Endothelial cell of umbilical vein (primary cell): ENCODE measurements at places on chromosomes 16 and 17.

DNA sequence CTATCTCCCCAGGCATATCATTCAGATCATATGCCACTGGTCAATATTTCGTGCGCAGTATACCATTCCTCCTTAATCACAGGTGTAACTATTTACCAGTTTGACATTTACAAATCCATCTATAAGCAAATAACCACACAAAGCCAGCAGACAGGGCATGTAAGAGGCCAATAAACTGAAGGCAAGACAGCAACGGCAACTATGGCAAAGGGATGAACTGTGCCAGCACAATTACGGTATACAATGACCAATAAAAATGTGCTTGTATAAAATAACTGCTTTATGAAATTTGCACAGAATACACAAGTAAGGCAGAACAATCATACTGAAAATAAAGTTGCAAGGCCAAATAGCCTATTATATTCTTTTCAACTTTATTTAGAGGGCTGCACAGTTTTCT, 9.2 kb downstream of the NETO2 start:
- no peak for DNase-seq

DNA sequence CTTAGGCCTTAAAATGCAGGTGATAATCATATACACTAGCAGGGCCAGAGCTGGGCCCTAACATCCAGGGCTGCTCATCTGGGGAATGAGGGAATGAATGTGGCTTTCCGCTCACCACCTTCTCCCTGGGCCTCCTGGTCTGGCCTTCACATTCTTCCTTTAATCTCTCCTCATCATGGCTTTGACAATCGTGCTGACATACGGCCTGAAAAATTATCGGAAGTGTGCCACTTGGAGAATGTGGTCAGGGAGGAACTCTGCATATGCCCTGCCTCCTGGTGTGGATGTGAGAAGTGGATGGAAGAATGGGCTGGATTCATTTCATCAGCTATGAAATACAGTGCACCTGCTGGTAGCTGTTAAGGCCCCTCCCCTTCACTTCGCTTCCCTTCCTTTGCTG, 2.4 kb downstream of the WSCD1 start:
- no peak for DNase-seq

- no peak for DNase-seq
Observed at GRCh38 chr17:79147746-79148506, 73.3 kb downstream of the ENGASE start.

DNA sequence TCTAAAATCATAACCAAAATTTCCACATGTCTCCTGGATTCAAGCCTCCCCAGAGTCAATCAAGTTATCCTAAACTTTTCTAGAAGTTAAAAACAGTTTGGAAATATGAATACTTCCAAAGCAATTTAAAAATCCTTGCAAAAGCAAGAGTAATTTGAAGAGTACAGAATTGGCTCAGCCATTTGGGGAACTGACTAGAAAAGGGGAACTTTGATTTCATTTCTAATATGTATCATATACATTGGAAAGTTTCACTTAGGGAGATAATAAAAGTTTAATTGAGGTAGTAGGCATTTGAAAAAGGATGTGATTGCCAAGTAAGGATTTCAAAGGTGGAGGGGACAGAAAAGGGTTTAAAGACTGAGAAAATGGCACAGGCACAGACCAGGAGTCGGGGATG, 9.0 kb upstream of the SLFN12L start:
- no peak for DNase-seq

GRCh38 chr17:15999974-16000827, 577 bp downstream of the TTC19 start:
- peak; percentile 45 for DNase-seq

DNA sequence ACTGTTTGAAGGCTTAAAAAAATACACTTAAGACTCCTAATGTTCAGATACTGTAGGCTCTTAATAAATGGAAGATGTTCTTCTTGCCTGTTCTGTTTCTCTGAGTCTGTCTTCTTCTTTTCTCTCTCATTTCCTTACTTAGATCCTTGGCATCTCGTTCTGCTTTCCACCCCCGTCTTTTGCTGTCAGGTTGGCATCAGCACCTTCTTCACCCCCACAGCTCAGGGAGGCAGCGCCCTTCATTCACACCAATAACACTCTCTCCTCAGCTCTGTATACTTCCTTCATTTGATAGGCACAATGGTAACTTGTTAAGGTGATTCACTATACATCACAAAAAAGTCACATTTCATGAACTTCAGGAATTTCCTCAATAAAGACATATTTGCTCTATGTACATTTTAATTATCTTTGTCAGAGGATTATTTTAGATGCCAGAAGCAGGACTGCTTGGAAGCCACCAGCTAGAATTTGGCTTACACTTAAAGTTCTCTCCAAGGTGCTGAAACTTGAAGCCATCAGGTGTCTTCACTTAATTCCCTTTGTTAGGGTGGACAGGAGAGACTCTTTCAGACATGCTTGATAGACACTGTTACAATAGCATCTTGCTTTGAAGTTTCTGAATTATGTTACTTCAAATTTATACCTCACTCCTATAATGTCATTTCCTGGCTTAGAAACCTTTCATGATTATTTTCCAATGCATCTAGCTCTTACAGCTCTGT, 670.1 kb upstream of the C16orf82 start:
- no peak for DNase-seq

DNA sequence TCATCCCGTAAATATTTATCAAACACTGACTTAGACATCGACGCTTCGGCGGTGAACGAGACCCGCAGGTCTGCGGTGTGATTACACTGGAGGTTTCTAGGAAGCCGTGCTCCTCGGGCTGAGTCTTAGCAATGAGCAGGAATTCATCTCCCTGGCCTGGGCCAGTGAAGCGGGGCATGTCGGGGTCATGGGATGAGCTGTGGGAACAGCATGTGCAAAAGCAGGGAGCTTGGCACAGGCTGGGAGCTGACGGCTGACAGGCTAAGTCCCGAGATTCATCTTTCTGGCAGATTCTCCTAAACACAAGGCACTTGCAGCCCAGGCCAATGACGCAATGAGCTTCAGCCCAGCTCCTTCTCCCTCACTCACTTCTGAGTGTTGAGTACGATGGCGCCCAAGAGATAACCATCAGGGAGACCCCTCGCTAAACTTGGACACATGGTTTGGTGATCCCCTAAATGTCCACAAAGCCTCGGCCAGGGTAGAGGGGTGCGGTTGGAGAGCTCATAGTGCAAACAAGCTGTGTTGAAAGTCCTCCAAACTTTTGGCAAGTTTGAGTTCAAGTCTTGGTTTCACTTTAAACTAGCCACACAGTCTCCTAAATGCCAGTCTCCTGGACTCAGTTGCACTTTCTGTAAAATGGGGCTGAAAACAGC, 12.8 kb downstream of the CRISPLD2 start:
- no peak for DNase-seq

- DNase-seq: no peak
Observed at GRCh38 chr16:66902648-66903543, 15.8 kb downstream of the CDH16 start.

DNA sequence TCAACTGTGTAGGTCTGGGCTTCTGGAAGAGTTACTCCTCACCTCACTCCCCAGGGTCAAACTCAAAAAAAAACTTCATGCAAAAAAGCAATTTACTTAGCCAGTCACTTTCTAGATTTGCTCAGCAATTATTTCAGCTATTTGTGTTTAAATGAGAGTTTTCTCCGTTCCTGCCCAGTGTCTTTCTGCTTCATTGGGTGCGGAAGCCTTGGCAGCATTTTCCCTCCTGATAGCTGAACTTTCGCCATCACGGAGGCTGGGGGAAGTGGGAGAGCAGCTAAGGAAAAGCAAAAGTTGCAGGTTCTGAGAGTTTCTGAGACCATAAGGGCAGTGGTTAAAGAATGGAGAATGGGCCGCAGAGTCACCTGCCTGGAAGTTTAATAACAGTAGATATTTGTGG, 287.1 kb upstream of the DYNLRB2 start:
- DNase-seq: no peak

DNA sequence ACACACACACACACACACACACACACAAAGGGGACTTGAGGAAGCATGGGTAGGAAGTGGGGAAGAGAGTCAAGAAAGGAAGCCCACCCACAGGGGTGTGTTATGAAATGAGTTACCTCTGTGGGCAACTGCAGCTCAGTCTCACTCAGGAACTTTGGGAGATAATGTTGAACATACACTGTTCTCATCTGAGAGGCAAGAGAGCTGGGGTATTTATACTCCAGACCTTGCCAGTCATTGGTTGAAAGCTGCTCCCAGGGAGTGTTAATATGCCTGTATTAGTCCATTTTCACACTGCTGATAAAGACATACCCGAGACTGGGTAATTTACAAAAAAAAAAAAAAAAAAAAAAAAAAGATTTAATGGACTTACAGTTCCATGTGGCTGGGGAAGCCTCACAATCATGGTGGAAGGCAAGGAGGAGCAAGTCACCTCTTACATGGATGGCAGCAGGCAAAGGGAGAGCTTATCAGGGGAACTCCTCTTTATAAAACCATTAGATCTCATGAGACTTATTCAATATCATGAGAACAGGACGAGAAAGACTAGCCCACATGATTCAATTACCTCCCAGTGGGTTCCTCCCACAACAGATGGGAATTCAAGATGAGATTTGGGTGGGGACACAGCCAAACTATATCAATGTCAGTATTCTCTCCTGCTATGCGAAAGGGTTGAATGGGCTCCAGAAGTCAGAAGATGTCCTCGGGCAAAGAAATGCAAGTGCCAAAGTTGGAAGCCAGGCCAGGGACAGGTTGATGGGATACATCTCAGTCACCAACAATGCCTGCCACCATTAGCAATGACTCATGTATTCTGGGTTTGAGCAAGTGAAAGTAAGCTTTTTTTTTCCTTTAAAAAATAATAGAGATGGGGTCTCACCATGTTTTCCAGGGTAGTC, 270.5 kb downstream of the MRTFB start:
- no peak for DNase-seq

DNA sequence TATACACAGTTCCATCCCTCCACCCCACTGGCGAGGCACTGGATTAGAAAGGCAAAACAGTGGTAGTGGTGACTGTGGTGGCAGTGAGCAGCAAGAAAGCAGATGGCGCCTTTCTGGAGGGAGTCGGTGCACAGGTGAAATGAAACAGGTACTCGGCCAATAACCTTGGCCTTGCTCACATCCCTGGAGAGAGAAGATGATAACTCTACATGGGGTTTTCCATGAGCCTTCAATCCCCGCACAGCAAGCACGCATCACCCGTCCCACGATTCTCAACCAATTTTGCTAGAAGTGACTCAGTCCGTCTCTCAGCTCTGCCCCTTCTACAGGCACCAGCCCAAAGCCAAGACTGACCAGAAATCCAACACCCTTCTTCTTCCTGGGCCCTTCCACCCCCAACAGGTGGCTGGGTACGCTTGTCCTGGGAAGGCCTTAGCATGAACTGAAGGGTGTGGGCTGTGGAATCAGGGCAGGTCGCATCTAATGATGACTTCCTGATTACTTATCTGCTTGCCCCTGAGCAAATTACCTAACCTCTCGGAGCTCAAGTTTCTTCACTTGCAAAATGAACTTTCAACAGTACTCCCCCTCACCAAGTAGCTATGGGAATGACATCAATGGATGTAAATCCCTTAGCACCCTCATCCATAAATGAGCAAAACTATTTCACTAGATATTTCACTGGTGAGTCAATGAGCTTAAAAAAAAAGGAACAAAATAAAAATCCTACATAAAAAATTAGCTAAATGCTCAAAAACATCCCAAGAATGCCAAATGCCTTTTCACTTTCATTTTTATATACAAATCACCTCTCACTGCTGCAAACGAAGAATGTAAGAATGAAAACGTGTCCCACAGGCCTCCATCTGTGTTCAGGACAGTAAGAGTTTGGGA, 18.0 kb downstream of the XPO6 start:
- DNase-seq: peak; percentile 35

- no peak for DNase-seq
Observed at GRCh38 chr17:16488968-16489337, 3.0 kb downstream of the LRRC75A start.

DNA sequence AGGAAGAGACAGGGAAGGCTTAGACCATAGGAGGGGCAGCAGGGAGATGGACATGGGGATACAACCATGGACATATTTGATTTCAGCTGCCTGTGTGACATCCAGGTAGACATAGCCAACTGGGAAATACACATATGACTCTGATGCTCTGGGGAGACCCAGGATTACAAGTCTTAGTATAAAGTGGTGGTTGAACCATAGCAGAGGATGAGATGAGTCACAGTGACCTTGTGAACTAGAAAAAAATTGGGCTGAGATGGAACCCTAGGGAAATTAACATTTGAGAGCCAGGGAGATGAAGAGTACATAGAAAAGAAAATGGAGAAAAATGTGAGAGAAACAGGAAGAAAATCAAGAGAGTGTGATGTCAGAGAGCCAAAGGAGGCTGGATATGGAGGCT, 10.2 kb downstream of the MARCHF10 start:
- DNase-seq: no peak

- DNase-seq: peak; percentile 25
Observed at GRCh38 chr16:23026784-23027362, 122.4 kb downstream of the USP31 start.

GRCh38 chr17:11885051-11885450, 112.2 kb downstream of the ZNF18 start:
- no peak for DNase-seq

DNA sequence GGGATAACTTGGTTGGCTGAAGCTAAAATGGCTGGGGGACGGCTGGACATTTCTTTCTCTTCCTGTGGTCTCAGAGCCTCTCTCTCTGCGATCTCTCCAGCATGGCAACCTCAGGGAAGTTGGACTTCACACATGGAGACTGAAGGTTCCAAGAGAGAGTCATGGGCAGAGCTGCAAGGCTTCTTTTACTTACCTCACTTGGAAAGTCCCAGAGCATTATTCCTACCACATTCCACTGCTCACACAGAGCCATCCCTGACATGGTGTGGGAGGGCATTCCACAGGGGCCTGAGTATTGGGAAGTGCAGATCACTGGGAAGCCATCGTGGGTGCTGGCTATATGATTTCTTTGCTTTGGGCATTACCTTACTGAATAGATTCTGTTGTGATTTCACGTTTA, 9.8 kb upstream of the SLC6A2 start:
- DNase-seq: no peak

GRCh38 chr16:81189100-81189664, 49.3 kb upstream of the BCO1 start:
- DNase-seq: no peak

DNA sequence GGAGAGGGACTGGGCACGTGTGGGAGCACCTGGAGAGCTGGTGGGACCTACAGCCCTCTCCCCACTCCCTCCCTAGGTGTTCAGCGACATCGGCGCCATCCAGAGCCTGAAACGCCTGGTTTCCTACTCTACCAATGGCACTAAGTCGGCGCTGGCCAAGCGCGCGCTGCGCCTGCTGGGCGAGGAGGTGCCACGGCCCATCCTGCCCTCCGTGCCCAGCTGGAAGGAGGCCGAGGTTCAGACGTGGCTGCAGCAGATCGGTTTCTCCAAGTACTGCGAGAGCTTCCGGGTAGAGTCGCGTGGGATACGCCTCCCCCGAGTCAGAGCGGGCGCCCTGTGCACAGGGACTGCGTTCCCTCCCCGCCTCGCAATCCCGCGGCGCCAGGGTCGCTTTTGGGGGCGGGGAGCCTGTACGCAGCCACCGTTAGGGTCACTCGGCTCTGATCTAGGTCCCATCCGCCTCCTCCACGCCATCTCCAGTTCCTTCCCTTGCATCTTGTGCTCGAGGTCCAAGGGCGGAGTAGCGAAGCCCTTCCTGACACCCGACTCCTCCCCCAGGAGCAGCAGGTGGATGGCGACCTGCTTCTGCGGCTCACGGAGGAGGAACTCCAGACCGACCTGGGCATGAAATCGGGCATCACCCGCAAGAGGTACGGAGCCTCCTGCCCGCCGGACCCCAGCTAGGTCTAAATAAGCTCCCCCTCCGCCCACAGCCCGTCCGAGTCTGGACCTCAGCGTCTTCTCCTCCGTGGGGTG, 13.0 kb downstream of the SARM1 start:
- peak; percentile 25 for DNase-seq

- DNase-seq: no peak
Observed at GRCh38 chr17:78429618-78429995, 51.2 kb downstream of the PGS1 start.
